ENCODE measurements at places on chromosomes 5 and 9.

DNA sequence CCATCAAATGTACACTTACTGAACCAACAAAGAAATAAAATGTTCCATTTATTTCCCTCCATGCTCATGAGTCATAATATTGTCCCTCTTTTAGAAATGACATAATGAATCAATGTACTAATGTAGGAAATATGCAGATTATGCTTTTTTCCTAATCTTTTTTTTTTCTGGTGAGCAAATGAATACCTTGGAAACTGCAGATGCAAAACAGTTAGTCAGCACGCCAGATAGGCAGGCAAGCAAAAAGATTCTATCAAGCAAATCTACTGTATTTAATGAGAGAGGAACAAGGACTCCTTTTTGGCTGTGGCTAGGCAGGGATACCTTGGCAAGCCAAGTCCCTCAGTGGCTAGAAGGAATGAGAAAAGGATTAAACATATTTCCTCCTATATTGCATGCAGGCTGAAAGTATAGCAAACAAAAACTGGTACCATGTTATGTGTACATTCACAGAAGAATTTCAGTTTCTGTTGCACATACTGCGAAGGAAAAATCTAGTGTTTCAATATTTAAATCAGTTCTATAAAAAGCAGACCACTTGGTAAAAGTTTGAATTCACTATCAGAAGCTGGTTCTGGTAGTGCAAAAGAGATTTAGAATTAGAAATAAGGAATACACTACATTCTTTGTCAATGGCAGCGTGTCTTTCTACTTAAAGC lies 605.4 kb downstream of the TLE1 start:
- no peak for DNase-seq

DNA sequence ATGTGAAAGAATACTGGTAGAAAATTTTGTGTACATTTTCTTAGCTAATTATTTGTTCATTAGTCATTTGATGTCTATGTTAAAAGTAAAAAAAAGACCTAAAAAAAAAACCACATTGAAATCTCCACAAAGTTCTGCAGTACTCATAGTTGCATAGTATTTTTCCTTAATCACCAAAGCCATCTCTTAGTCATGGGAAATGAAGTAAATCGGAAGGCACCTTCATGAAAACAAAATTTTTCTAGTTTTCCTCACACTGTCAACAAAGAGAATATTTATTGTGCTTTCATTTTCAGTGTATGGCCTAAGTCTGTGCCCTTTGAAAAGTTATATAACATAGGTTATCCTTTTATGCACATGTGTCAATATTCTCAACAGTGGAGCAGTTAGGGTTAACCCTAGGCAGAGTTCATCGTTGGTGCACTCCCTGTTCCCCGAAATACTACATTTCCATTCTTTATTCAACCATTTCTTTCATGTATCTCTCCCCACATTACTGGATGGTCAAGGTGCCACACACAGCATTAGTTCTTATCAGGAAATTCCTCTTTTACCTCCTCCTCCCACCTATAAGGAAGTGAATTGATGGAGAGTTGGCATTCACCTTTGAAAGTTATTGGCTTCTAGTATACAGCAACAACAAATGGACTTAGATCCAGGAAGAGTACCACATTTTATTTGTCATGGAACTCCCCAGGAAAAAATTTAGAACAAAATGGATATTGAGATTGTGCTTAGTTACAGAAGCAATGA lies 93.1 kb downstream of the NUDT12 start:
- DNase-seq = no peak

- no peak for DNase-seq
Observed at GRCh38 chr9:94086486-94087345, 2.5 kb downstream of the PTPDC1 start.

- DNase-seq = no peak
Observed at GRCh38 chr9:114275246-114276004, 47.5 kb upstream of the ORM1 start.

DNA sequence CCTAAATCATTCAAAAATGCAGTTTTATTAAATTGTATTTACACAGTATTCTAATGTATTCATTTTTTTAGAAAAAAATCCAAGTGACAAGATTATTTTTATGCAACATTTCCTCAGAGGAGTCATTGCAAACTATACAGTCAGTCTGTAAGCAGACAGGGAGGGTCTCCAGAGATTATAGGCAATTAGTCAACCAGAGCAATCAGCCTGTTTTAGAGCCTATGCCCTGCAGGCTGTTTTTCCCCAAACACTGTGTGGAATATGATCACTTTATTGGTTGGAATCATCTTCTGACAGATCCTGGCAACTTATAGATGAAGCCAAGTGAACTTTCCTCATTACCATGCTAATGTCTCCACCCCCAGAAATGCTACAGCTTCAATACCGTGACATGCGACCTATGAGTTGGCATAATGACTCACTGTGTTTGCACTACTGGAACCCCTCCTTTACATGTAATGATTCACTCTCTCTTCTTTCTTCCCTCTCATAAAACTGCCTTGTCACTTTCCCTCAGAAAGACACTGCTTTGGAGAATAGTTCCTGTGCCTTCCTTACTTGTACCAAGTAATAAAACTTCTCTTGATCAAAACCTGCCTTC lies 577.7 kb upstream of the FTMT start:
- DNase-seq = no peak
